ENCODE measurements at places on chromosomes 1 and 21.

DNA sequence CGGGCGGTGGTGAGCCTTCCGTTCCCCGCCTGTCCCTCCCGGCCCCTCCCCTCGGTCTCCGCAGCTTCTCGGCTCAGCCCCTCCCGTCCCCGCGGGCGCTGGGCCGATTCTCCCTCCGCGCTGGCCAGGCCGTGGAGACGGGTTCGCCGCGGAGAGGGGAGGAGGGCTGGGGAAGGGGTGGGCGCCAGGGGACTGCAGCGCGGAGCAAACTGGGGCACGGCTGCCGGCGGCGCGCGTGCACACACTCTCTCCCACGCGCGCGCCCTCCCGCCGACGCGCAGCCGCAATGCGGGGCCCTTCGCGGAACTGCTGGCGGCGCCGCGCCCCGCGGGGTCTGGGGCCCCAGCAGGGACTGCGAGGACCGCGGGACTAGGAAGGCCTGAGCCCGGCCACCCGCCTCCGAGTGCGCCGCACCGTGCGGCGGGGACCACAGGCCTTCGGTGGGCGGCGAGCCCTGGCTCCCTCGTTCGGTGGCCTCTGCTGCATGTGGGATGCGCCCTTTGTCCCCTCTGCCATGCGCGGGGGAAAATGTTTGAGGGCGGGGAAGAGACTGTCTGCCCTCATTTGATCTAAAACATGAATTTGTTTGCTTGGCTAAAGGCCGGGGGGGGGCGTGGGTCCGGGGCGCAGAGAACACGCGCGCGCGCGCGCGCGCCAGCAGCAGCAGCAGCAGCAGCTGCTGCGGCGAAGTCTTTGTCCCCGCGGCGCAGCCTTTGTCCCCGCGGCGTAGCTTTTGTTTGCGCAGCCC lies 90.7 kb upstream of the VAMP3 start:
- DNase-seq = no peak

DNA sequence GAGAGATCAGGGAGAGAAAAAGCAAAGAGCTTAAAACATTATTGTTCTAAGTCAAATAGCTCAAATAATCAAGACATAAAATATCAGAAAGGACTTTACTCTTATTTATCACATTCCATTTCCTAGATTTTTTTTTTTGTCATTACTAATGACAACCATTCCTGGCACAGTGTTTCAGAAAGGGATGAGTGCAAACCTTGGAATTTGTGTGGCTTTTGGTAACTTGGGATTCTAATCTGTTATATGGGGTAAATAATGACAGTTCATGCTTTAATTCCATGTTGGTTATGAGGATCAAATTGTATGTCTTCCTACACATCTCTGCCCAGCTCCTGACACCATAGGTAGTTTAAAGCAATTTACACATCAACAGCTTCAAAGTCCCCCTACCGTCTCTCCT lies 358.4 kb upstream of the ADGRL4 start:
- DNase-seq = no peak

DNA sequence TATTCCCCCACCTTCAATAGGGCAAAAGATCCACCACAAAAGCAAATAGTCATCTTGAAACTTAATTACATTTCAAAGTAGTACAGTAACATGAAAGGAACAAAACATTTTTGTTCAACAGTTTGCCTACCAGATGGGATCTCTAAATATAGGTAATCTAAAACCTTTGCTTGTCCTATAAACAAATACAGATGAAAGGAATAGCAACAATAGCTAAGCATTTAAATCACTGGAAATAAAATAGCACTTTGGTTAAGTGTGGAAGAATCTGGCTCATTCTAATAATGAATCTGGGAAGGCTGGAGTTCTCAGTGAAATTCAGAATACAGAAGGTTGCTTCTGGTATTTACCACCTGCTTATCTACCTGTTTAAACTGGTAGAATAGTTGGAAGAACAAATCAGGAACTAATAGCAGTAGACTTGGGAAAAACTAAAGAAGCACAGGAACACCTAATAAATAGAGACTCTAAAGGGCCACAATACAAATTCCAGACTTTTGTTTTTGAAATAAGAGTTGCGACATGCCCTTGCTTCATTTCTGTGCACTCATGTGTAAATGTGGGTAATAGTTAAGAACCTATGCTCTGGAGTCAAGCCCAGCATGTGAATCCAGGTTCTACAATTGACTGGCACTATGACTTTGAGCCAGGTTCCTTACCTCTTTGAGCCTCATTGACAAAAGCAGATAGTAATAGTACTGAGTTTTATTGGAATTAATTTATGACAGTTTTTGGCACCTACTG lies 2.3 kb upstream of the LYPLAL1 start:
- DNase-seq = no peak

GRCh38 chr1:73755649-73756048 lies 442.3 kb downstream of the LRRIQ3 start:
- DNase-seq = no peak

DNA sequence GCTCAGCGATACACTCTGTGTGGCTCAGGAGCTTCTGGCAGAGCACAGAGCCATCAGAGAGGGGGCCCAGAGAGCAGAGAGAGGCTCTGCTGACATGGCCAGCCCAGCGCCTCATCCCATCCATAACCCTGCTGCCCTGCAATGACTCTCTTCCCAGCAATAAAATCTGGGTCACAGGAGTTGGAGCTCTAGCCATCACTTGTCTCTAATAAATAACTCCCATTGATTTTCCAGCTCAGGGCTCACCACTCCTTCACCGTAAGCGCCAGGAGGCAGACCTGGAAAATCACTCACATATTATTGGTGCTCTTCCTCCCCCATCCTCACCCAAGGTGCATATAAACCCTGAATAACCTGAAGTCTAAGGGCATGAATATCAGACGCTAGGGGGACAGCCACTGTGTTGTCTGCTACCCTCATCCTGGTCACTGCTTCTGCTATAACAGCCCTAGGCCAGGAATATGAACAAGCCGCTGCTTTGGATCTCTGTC lies at the start of gene APCS:
TSS of gene APCS (plus strand) at position 366 of the 491 bp plus-strand sequence. CDS start at position 462, 96 bp downstream.
- no peak for DNase-seq

DNA sequence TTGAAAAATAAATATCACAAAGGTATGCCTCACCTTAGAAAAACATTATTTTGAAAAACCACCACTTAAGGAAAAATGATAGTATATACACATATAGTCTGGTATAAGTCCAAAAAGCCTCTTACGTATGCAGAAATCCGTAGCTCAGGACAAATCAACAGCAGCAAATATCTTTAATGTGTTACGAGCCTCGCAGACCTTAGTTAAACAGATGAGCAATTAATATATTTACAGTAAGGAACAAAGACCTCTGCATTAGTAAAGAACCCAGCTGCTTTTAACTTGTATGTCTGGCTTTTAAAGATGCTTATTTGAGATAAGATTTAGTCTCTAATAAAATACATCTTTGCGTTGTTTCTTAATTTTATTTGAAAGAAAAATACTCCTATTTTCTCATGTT lies 79.9 kb upstream of the CHRM3 start:
- DNase-seq = no peak

GRCh38 chr1:52189898-52190480 lies 48.1 kb downstream of the ZFYVE9 start:
- DNase-seq = no peak

DNA sequence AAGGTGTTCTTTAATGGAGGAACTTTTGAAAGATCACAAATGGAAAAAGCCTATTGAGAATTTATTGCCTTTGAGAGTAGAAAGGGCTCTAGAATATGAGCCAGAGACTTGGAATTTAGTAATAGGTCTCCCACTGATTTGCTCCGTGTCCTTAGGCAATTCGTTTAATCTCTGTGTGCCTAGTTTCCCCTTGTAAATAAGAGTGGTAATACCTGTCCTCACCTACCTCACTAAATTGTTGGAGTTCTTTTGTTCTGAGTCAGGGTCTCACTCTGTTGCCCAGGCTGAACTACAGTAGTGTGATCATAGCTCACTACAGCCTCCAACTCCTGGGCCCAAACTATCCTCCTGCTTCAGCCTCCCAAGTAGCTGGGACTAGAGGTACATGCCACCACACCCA lies 15.0 kb upstream of the TEKT2 start:
- no peak for DNase-seq

- no peak for DNase-seq
Observed at GRCh38 chr1:63679076-63679475, 85.9 kb downstream of the PGM1 start.

DNA sequence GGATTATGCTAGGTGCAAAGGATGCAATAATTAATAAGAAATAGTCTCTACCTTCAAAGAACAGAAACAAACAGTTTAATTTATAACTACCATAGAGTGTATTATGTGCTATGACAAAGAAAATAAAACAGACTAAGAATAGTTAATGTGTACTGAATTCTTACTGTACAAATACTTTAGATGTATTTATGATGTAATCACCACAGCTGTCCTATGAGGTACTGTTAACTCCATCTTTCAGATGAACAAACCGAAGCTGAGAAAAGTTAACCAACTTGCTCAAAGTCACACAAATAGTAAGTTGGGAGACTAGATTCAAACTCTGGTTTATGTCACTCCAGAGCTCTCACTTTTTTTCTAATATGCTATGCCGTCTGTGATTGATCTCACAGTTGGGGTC lies 77.0 kb upstream of the FGGY start:
- no peak for DNase-seq

DNA sequence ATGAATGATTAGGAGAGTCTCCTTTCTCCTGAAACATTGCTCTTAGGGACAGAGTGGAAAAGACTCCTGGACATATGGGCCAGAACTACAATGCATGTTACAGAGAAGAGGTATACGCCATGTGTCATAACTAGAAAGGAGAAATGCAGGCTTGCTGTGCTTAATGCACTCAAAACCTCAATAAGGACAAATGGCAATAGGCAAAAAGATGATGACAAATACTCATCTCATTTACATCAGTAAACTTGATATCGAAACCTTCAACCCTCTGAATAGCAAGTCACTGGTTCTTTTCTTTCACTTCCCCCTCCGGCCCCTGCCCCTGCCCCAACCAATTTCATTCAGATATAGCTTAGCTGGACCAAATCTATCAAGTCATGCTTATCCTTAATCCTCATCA lies 1.9 kb upstream of the GPR88 start:
- no peak for DNase-seq

DNA sequence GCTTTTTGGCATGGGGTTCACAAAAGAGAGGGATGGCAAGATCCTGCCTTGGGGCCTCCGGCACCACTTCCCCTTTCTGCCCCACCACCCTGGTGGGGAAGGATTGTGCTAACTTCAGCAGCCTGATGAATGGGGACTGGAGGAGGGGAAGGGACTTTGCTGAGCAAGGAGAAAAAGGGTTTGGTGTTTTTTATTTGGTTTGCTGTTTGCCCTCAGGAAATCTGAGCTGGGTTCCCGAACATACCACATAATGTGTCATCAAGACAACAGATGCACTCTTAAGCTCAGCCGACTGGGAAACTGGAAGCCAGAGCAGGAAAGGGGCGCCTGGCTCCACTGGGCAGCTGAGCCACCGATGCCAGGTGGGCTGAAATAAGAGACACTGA lies 19.8 kb downstream of the OLFML2B start:
- DNase-seq = no peak

- DNase-seq = no peak
Observed at GRCh38 chr1:205355075-205355453, 1.7 kb downstream of the KLHDC8A start.

All from iPS DF 19.7 (cell line).